Right lobe of liver (tissue), 6 donors: ENCODE measurements at places on chromosomes 11 and 22.

GRCh38 chr11:81444297-81444696 lies 1289.4 kb downstream of the FAM181B start:
- no peak for DNase-seq

GRCh38 chr11:45092901-45093760 lies 53.3 kb upstream of the PRDM11 start:
- peak; percentile 33 for DNase-seq

GRCh38 chr11:22681281-22681812 lies 14.9 kb downstream of the GAS2 start:
- DNase-seq: no peak

- no peak for DNase-seq
Observed at GRCh38 chr11:134861490-134862104, 449.6 kb upstream of the B3GAT1 start.

DNA sequence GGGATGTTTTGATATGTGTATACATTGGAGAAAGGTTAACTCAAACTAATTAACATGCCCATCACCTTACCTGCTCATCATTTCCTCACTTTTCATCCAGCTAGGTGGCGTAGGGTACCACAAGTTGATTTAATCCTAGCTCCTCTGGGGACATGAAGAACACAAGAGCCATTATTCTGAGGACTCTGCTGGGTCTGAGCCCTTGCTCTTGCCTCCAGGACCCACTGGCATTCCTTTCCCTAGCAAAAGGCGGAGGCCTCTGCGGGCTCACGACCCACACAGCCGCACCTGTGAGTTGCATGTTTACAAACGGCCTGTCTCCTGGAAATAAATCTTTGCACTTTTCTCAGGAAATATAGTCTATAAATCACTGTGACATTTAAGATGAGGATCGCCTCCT lies 871.9 kb downstream of the TBC1D22A start:
- DNase-seq: no peak

DNA sequence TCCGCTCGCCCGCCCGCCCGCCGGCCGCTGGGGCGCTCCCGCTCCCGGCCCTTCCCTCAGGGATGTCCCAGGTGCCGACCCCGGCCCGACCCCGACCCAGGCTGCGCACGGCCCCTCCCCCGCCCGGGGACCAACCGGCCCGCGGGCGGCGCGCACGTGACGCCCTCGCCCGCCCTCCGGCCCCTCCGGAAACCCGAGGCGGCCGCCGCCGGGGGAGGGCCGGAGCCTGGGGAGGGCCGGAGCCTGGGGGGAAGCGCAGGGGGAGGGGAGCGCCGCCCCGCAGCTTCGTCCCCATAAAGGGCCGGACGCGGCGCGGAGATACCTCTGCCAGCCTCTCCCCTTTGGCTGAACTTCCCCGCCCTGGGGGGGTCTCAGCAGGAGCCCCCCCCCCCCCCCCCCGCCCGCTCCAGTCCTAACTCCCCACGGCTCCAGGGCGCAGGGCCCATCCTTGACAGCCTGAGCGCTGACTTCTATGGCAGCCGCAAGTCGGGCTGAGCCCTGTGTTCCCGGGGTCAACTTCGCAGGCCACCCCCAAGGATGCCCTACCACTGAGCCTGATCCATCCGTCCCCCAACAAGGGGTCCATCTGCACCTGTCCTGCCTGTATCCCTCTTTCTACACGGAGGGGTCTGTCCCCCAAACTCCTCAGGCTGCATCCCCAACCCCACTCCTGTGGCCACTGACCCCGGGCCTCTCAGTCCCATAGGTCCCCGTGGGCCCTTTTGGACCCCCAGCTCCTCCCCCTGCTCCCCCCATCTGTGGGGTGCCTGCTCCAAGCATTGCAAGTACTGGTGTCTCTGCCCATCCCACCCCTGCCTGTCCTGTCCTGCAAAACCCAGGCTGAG lies at the start of gene MAPK12:
Gene MAPK12 (minus strand): TSS at position 69 of the 845 bp plus-strand sequence. CDS start 174 bp downstream, outside the sequence.
- DNase-seq: no peak
